ENCODE measurements at places on chromosomes 4 and X.

- no peak for DNase-seq
Measured at GRCh38 chr4:123978637-123979036, 582.0 kb downstream of the SPRY1 start.

- DNase-seq, result no peak
Measured at GRCh38 chrX:134528960-134529359, 69.0 kb downstream of the HPRT1 start.

GRCh38 chrX:6095469-6095868 is 133.2 kb downstream of the NLGN4X start:
- DNase-seq, result no peak

DNA sequence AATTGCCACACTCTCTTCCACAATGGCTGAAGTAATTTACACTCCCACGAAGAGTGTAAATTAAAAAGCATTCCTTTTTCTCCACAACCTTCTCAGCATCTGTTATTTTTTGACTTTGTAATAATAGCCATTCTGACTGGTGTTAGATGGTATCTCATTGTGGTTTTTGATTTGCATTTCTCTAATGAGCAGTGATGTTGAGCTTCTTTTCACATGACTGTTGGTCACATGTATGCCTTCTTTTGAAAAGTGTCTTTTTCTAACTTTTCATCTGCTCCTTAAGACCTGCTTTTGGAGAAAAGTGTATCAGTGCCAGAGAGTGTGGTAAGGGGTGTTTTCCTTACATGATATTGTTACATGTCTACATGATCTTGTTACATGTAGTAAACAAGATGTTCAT is 25.7 kb downstream of the GUCY1A1 start:
- no peak for DNase-seq

- DNase-seq, result no peak
Measured at GRCh38 chrX:119455264-119455663, 13.0 kb upstream of the SLC25A5 start.

DNA sequence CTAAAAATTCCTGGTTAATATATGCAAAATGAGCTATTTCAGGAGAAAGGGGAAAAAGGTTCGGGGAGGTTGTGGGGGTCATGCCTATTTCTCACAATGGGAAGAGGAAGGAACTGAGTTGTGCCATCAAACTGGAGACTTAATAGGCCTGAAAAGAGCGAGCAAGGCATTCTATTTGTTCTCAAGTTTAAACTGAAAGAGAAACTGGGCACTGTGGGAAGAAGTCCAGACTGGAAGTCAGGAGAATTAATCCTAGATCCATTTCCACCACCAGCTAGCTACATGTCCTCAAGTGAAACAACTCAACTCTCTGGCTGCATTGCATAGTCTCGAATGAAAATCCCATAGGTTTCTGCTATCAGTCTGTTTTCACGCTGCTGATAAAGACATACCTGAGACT is 50.6 kb downstream of the PPARGC1A start:
- DNase-seq, result no peak

GRCh38 chr4:173135241-173135847 is 33.3 kb upstream of the GALNT7 start:
- no peak for DNase-seq

- DNase-seq, result no peak
Measured at GRCh38 chr4:187632260-187632995, 363.1 kb upstream of the ZFP42 start.

DNA sequence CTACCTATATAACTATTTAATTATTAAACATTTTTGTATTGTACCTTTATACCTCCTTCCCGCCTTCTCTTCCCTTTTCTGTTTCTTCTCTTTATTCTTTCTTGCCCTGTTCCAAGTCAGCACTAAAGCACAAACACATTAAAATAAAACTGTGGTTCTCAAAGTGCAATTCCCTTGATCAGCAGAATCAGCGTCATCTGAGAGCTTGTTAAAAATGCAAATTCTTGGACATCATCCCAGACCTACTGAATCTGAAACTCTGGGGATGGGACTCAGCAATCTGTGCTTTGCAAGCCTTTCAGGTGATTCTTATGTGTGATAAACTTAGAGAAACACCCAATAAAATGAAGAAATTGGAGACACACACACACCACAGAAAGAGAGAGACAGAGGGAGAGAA is 178.4 kb upstream of the BMP3 start:
- DNase-seq, result no peak

- no peak for DNase-seq
Measured at GRCh38 chrX:82627568-82627967, 880.5 kb upstream of the POU3F4 start.

DNA sequence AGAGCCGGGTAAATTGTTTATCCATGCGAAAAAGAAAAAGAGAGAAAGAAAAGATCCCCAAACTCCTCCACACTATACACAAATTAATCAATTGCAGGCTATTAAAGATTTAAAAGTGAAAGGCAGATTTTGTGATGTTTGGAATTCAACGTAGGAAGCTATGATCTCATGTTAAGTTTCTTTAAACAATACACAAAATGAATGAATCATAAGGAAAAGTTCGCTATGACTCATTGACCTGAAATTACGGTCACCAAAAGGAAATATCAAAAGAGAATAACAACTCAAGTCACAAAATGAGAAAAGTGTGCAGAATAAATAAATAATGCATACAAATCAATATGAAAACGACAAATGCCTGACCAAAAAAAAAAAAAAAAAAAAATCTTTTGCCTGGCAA is 28.6 kb downstream of the CLNK start:
- DNase-seq, result no peak

DNA sequence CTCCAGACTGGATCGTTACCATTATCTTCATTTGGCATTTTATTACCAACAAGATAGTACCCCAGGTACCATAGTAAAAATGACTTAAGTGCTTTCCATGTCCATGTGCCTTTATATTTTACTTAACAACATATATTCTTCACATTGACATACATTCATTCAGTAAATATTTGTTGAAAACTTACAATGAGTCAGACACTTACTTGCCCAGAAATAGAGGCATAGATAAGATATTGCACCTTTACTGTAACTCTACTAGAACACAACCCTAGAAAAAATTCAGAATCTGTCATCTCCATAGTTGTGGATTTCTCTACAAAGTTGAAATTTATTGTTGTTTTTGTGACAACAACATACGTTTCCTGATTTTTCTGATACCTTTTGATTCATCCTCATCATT is 640.6 kb downstream of the RPA4 start:
- no peak for DNase-seq

DNA sequence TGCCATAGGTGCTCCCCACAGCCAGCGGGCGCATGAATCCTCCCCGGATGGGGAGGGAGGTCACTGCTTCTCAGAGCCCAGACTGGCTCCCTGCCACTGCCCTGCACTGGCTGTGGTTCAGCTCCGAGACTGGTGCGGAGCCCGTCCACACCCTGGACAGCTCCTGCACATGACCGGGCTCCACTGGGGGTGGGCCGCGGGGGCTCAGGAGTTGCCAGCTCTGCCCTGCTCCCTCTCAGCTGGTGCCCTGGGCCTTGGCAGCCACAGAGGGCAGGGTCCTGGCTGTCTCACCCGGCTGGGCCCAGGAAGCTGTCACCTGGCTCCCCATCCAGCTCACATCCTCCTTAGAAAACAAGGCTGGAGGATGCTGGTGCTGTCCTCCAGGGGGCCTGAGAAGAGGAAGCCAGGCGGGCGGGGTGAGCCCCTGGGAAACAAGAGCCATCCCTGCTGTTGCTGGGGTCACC is 64.9 kb upstream of the ADRA2C start:
- DNase-seq, result no peak

DNA sequence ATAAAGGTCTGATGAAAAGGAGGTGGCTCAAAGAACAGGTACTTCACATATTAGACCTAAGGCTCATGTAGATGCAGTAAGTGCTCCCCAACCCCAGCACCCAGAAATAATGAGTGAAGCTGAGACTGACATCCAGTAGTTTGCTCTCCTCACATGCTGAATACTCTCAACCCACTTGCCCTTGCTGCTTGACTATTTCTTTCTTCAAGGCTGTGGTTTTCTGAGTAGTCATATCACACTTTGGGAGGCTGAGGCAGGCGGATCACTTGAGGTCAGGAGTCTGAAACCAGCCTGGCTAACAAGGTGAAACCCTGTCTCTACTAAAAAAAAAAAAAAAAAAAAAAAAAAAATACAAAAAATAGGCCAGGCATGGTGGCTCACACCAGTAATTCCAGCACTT is 51.5 kb upstream of the PRPS1 start:
- DNase-seq, result no peak

DNA sequence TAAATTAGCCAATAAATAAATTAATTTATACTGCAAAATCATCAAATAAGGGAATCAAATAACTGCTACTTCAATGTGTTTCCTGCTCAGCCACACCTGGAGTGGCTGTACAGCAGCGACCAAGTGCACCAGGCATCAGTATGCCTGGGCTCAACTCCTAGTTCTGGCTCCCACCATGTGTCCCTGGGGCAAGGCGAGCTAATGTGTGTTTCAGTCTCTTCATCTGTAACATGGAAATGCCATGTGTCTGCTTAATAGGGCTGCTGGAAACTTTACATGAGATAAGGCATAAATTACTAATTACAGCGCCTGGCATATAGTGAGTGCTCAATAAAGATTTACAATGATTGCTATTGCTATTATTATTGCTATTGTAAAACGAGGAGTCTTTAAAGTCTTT is 109.1 kb upstream of the PDLIM3 start:
- no peak for DNase-seq

DNA sequence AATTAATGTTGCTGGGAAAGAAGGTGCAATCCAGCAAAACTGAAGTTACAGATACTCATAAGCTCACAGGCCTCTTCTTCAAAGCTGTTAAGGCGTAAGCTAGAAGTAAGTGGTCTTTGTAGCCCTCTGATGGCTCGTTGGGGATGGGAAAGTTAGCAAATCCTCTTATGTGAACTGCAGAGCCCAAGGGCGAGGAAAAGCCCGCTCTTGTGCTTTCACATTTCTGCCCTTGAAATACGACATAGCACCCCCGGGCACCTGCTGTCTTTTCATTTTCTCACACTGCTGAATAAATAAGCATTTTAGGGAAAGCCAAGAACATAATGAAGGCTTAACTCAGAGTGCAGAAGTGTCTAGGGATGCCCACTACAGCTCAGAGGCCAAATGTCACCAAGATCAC is 73.1 kb upstream of the SORBS2 start:
- DNase-seq, result no peak

- no peak for DNase-seq
Measured at GRCh38 chr4:44422912-44423311, 25.7 kb downstream of the KCTD8 start.

DNA sequence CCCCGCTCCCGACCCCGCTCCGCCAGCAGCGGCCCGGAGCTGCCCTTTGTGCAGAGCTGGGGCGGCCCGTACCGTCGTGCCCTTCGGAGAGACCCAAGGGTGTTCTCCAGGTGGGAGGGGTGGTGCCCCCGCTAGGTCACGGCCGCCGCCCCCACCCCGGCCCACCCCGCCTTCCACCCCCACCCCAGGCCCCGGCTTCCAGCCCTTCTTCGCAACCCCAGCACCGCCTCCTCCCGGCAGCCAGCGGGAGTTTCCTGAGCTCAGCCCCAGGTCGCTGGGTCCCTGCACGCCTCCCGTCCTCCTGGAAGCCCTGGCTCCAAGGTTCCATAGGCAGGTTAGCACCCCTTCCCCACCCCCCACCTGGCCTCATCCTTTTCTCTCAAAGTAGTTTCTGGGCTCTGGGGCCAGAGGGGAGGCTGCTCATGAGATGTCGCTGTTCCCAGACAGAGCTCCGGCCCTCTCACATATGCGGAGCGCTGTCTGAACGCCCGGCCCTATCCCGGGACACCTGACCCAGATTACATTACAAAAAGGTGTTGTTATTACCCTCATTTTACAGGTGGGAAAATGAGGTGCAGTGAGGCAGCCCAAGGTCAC is 25.2 kb upstream of the FGFR3 start:
- peak; percentile 17 for DNase-seq

- no peak for DNase-seq
Measured at GRCh38 chrX:15599461-15599860, 1.3 kb downstream of the ACE2 start.

DNA sequence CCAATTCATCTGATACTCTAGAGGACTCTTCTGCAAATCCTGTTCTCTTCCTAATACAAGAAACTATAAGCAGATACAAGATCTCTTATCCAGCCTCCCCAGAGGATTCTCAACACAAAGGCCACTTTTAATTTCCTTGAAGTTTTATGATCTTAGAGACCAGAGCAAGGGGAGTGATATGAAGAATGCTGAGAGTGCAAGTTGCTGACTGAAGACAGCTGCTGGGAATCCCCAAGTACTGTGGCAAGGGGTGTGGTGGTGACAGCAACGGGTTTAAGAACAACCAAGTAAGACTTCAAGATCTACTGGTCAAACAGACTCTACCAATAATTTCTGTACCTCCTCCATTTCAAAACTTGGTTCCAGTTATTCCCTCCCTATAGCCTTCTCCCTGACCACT is 7.0 kb downstream of the AMMECR1 start:
- no peak for DNase-seq

DNA sequence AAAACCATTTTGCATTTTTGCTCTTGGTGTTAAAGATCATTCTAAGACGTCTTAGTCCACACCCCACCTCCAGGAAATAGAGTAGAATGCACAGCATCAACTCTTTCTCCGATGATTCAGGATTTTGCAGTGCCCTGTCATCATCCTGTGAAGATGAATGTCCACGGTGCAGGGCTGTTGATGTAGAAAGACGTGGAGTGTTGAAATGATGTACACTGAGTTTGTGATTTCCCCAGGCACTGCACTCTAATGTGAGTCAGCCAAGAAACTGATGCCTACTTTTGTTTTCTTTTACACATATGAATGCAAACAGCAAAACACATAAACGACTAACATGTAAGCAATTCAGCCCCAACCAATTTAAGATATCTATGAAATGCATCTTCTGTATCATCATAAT is 10.5 kb downstream of the LGI2 start:
- DNase-seq, result no peak

GRCh38 chr4:184896868-184897715 is 71.3 kb upstream of the ACSL1 start:
- no peak for DNase-seq
